ENCODE measurements at places on chromosomes 12 and 14.

GRCh38 chr14:89409961-89410360, 7.1 kb downstream of the FOXN3 start:
- no peak for DNase-seq

- DNase-seq, result peak; percentile 7
Measured at GRCh38 chr12:10722502-10722904, 620 bp downstream of the YBX3 start.

DNA sequence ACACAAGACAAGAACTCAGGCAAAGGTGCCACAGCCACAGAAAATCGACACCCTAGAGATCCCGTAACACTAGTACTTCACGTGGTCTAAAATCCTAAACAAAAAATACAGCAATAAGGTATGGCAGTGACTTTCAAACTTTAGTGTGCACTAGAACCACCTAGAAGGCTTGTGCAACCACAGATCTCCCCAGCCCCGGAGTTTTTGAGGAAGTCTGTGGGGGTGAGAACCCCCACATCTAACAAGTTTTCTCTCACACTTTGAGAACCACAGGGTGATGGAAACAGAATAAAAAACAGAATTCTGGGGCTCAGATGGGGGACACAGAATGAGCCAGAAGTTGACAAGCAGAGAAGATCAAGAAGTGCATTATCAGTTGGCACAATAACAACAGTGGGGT, 254.0 kb downstream of the ANO6 start:
- DNase-seq, result no peak

DNA sequence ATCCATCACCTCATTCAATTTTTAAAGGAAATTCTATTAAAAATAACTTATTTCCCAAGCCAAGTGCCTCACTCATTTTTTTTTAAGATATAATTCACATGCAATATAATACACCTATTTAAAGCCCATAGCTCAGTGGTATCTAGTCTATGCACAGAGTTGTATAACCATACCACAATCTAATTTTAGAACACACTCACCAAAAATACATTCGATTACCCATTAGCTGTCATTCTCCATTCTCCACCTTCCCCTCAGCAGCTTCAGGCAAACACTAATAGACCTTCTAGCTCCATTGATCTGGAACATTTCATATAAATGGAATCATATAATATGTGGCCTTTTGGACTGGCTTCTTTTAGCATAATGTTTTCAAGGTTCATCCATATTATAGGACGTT, 49.5 kb downstream of the CLMN start:
- DNase-seq, result no peak
